ENCODE measurements at places on chromosomes 1 and 21.
A peak's percentile ranks its signal among the peaks of the same experiment; 100 is the strongest.

GRCh38 chr1:80008934-80009333 lies 1002.4 kb upstream of the ADGRL4 start:
- DNase-seq, result no peak

- no peak for DNase-seq
Measured at GRCh38 chr1:15975358-15975804, 520 bp downstream of the ZBTB17 start.

GRCh38 chr1:58896246-58897183 lies 112.7 kb upstream of the JUN start:
- no peak for DNase-seq

DNA sequence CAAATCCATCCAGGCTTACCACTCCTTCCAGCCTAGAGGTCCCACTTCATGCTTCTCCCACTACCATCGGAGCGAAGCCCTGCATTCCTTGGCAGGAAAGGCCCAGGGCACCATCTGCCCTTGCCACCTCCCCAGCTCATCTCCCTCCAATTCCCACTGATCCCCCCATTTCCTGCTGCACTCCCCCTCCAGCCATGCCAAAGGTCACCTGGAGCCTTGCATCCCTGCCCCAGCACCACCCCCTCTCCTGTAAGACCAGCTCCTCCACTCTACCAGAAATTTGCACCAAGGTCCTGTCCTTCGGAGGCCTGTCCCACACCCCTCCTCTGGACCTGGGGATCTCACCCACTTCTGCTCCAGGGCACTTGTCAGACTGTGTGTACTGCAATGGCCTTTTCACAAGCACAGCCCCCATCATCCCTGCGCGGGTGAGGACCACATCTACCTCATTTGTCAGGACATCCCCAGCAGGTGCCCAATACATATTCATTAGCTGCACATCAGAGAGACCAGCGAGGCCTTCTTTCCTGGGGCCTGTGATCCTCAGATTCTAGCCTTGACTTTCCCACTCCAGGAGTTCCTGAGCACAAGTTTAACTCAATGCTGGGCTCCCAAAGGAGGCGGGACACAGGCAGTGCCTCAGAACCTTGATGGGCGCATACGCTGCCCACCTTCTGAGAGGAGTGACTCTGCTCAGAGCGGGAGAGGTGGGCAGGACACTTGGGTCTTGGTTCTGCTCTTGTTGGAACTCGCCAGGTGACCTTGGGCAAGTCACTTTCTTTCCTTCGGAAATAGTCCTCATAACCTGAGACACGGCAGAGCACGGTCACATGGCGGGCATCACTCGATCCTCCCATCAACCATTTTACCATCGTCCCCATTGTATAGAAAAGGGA lies 49.9 kb upstream of the EDN2 start:
- no peak for DNase-seq

GRCh38 chr1:12477936-12478611 lies 139.9 kb downstream of the DHRS3 start:
- peak; percentile 95 for DNase-seq

GRCh38 chr1:109115685-109116084 lies 1.8 kb downstream of the ELAPOR1 start:
- no peak for DNase-seq

DNA sequence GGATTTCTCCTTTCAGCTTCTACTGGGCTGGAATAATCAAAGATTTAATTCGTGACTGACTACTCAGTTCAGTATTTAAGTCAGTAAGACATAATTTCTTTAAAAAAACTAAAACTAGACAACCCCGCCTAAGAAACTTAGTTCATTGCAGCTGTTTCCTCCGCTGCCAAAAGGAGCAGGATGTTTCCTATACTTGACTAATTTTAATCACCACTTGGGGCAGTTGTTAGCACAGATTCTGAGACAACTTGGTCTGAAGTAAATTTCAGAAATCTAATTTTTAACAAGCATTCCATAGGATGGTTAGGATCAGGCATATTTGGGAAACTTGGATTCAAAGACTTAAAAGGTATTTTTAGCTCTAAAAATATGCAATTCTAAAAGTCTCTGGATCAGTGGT lies 34.0 kb downstream of the EPRS1 start:
- DNase-seq, result no peak
